ENCODE measurements at places on chromosomes 12 and 14.

GRCh38 chr12:130879212-130879686, 7.4 kb downstream of the RAN start:
- no peak for DNase-seq
- no peak overlapping the region for H3K27ac ChIP-seq
- no peaks in the 10 kb centered on the region for H3K4me1 ChIP-seq
- no peak overlapping the region for H3K4me3 ChIP-seq
- H3K27me3 ChIP-seq, result no peaks in the 10 kb centered on the region

- no peak for DNase-seq
- H3K36me3 ChIP-seq, result no peaks in the 10 kb centered on the region
- H3K27me3 ChIP-seq, result no peaks in the 10 kb centered on the region
- no peak overlapping the region for H3K27ac ChIP-seq
- H3K4me3 ChIP-seq, result no peak overlapping the region
Measured at GRCh38 chr12:1435456-1435855, 158.9 kb downstream of the FBXL14 start.

- no peak overlapping the region for H3K4me3 ChIP-seq
- H3K36me3 ChIP-seq, result peaks cover 12% of the 10 kb centered on the region
- H3K27me3 ChIP-seq, result no peaks in the 10 kb centered on the region
- H3K27ac ChIP-seq, result no peak overlapping the region
- no peaks in the 10 kb centered on the region for H3K4me1 ChIP-seq
Measured at GRCh38 chr14:91185721-91186120, 58.8 kb downstream of the GPR68 start.

DNA sequence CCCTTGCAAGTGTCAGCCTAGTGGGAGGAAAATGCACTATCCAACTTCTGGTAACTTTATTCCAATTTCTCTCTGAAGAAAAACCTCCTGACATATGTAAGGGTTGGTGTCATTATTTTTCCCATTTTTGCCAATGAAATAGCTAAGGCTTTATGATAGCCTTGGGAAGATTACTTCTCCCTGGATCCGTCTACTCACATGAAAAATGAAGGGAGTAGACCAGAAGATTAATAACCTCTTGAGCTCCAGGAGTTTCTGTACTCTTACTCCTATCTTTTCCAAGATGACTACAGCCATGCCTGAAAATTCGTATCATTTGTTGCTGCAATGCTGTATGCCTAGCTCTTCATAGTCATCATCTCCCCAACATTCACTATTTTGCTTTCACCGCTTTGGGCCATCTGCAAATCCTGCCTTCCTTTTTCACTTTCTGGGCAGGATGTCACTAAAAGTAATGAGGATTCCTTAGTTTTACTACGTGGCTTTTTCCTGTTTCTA, 18.8 kb downstream of the TC2N start:
- H3K27ac ChIP-seq, result no peak overlapping the region
- H3K4me1 ChIP-seq, result no peaks in the 10 kb centered on the region
- H3K36me3 ChIP-seq, result no peaks in the 10 kb centered on the region

DNA sequence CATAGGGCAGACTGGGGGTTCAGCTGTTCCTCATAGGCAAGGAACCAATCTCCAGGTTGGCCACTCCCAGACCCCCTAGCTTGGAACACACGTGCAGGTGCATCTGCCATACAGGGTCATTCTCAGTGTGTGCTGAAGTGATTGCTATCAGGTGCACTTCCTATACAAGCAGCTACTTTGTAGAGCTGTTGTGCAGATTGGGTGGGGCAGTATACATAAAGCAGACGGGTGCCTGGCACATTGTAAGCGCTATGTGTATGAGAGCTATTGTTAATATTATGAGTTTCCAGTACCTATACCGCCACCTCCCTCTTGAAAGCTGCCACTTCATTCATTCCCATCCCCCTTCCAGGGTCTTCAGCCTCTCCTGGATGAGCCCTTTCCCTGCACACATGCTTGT, 17.3 kb downstream of the IRF2BPL start:
- peaks cover 5% of the 10 kb centered on the region for H3K4me1 ChIP-seq
- H3K36me3 ChIP-seq, result no peaks in the 10 kb centered on the region
- H3K27ac ChIP-seq, result no peak overlapping the region

GRCh38 chr14:99164712-99165111, 107.3 kb downstream of the BCL11B start:
- no peaks in the 10 kb centered on the region for H3K4me1 ChIP-seq
- no peak for DNase-seq
- no peak overlapping the region for H3K4me3 ChIP-seq
- H3K36me3 ChIP-seq, result no peaks in the 10 kb centered on the region
- H3K27ac ChIP-seq, result no peak overlapping the region
- H3K27me3 ChIP-seq, result no peaks in the 10 kb centered on the region
